ENCODE measurements at places on chromosomes 16 and 17. TPM values are rescaled to one million over a fixed set of nuclear protein-coding genes. Genes with fewer than 3 reads are reported as not detected.

CRISPLD2 gene
- total RNA-seq: 12.9 TPM

DNA sequence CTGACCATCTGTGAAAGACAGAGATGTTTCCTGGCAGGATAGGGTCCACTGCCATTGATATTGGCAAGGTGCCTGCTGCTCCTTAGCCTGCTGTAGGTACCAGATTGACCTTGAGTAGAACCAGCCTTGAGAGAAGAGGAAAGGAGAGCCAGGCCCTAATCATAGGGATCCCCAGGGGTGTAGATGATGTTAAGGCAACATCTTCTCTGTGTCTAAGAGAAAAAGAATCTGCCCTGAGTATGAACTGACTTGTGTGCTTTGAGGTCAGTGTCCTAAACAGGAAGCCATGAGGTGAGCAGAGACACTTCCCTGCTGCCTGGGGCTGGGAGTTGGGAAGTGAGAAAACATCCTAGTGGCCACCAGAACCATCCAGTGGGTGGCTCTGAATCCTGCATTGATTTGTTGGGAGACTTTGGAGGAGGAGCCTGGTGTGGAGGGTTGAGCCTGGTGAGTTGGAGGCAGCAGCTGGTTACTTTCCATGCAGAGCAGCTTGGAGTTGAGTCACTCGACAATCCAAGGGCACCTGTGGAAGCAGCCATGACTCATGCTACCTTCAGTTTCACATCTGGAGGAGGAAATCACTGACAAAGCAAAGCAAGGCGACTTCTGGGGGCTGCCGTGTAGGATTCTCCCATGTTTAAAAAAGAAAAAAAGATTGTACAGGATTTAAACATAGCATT, 47.8 kb downstream of the BMERB1 start:
- H3K27me3 ChIP-seq: no peaks in the 10 kb centered on the region
- H3K36me3 ChIP-seq: no peaks in the 10 kb centered on the region
- peak; percentile 98 for DNase-seq
- H3K4me3 ChIP-seq: no peak overlapping the region
- H3K27ac ChIP-seq: peak overlapping the region; percentile 48

DNA sequence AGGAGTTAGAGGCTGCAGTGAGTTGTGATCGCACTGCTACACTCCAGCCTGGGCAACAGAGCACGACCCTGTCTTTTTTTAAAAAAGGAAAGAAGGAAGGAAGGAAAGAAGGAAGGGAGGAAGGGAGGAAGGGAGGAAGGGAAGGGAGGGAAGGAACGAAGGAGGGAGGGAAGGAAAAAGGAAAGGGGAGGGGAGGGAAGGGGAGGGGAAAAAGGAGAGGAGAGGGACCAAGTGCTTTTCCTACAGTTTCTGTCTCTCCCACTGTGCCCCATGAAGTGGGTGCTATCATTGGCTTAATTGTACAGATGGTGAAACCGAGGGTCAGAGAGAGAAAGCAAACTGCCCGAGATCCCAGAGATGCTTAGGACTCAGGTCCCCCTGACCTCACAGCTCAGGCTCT, 57.6 kb downstream of the SOCS1 start:
- no peaks in the 10 kb centered on the region for H3K36me3 ChIP-seq
- DNase-seq: no peak

EPN3 gene
- 0.92 TPM for total RNA-seq

DNA sequence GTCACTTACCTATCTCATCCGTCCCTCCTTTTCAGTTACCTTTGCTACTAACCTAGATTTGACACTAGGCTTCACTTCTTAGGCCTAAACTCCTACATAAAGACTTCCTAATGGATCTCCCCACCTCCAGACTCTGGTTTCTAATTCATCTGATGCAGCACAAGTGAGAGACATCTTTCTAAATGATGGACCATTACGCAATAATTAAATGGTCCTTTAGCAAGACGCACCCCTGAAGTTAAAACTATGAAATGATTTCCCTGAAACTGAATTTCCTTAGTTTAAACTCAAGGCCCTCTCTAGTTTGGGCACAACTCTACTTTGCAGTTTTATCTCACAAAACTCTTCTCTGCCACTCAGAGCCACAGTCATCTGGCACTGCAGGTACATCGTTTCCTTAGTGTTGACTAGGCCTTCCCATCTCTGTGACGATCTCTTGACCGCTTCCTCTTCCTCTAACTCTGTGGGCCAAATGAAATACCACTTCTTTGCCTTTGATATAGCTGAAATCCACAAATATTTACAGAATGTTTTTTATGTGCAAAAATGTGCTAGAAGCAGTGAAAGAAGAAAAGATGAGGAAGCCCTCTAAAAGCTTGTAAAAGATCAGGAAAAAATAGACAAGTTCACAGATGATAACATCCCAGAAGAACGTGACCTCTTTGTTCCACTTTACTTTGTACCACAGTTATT, 3.3 kb downstream of the SYNRG start:
- no peaks in the 10 kb centered on the region for H3K27me3 ChIP-seq
- H3K27ac ChIP-seq: no peak overlapping the region
- peaks cover 6% of the 10 kb centered on the region for H3K4me1 ChIP-seq
- no peaks in the 10 kb centered on the region for H3K36me3 ChIP-seq
- no peak overlapping the region for H3K4me3 ChIP-seq
- DNase-seq: no peak

DNA sequence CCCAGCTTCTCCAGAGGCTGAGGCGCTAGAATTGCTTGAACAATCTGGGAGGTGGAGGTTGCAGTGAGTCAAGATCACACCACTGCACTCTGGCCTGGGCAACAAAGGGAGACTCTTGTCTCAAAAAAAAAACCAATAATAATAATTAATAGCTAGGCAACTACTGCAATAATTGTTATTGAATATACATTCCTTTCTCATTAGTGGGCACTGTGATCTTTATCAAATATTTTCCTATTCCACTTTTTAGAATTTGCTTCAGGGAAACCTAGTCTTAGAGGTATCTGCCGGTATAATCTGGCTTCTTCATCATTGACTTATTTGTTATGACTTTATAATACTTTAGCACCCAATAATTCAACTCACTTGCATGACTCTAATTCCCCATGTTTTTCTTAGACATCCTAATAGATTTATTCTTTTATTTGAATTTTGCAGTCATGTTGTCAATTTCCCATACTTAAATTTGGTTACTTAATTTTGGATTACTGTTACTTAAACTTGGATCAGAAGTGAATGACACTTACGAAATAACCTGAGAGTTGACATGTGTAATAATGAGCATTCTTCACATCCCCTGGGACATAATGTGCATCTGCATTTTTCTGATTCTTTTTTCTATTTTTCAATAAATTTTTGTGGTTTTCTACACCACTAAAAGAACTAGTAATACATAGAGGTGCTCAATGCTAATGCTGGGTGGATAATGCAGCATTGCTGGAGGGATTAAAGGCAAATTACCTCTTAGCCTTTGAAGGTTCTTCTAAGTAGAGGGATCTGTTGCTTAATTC, 25.0 kb upstream of the KCNJ16 start:
- H3K27me3 ChIP-seq: no peaks in the 10 kb centered on the region
- H3K27ac ChIP-seq: no peak overlapping the region
- no peak overlapping the region for H3K4me3 ChIP-seq
- H3K4me1 ChIP-seq: no peaks in the 10 kb centered on the region

DNA sequence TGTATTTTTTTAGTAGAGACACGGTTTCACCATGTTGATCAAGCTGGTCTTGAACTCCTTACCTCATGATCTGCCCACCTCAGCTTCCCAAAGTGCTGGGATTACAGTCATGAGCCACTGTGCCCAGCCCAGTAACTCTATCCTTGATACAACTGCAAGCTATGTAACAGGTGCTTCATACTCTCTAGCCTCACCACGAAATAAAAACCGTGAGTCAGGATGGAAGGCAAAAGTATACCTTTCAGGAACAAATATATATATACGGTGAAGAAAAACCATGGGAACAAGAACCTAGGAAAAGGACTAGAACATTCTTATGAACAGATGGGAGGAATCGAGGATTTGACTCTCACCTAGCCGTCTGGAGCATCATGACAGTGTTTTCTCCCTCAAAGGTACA, 9.6 kb upstream of the FBF1 start:
- peaks cover 20% of the 10 kb centered on the region for H3K36me3 ChIP-seq
- H3K27ac ChIP-seq: no peak overlapping the region
- no peak overlapping the region for H3K4me3 ChIP-seq
- no peaks in the 10 kb centered on the region for H3K27me3 ChIP-seq
- DNase-seq: no peak

TPSB2 gene
- 0.57 TPM for total RNA-seq
